NCI-H2081 treated with DMSO at 0.1 percent for 48 hours (cell line): ENCODE measurements at places on chromosomes 6 and 20.

- no peak for DNase-seq
Observed at GRCh38 chr6:53113742-53114141, 34.9 kb downstream of the GCM1 start.

- DNase-seq = no peak
Observed at GRCh38 chr6:3956054-3956453, 106.9 kb downstream of the FAM50B start.

- DNase-seq = no peak
Observed at GRCh38 chr6:14945461-14946185, 300.2 kb upstream of the JARID2 start.

- no peak for DNase-seq
Observed at GRCh38 chr20:23062632-23063031, 13.2 kb upstream of the THBD start.
